Activated naive CD4-positive, alpha-beta T cell treated with Interleukin-2 at 50 U/mL for 16 hours (primary cell): ENCODE measurements at places on chromosomes 5 and 9.

- no peak for DNase-seq
Measured at GRCh38 chr5:136269973-136270372, 77.0 kb upstream of the SMIM32 start.

- DNase-seq: no peak
Measured at GRCh38 chr9:132014218-132014805, 65.4 kb downstream of the MED27 start.

GRCh38 chr5:115319007-115319406 is 22.6 kb upstream of the CCDC112 start:
- no peak for DNase-seq

DNA sequence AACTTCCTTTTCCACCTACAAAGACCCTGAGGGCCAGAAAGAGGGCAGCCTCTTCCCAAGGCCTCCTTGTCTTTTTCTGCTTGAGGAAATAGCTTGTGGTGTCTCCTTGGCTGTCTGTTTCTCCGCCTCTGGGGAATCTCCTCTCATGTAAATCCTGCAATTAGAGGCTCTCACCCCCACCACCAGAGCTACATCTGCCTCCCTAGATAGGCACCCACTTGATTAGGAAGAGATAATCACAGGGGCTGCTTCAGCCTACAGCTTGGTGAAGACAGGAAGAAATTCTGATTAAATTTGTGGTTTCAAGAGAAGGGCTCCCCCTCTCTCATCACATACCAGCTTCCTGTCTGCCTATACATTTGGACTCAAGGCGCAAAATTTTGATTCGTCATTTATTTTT is 75.6 kb downstream of the TLR4 start:
- no peak for DNase-seq

- no peak for DNase-seq
Measured at GRCh38 chr5:7849681-7850394, 1.1 kb downstream of the CFAP90 start.

DNA sequence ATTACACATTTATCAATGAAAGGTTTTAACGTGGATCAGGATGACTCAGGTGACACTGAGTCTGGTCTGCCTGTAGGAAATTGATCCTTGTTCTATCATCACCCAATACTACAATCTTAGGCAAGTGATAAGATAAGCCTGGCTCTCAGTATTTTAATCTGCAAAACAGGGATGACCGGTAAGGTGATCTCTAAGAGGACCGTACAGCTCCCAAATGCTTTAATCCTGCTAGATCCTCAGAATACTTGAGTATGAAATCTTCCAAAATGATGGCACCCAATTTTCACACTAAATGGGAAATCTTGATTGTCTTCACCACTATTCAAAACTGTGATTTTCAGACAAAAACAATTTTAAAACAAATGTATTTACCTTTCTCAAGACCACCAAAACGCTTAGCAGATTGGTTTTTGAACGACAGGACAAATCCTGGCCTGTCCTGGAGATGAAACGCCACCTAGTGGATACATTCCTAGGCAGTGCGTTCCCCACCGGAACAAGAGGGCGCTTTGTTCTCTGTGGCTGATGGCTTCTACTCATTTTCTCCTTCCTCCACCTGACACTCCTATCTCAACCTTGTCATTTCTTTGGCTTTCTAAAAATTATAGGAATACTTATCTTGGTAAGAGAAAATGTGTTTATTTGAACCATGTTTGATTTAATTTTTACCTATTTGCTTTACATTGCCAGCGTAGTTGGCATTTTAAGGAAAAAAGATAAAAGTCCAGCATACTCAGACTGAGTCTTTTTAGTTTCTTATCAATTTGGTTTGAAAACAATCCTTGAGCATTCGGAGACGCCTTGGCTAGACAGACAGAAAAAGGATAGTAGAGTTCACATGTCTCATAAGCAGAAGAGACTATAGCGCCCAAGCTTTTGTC is 41.2 kb upstream of the VCAN start:
- peak; percentile 53 for DNase-seq

- DNase-seq: no peak
Measured at GRCh38 chr5:665541-665955, 27.6 kb downstream of the TPPP start.

DNA sequence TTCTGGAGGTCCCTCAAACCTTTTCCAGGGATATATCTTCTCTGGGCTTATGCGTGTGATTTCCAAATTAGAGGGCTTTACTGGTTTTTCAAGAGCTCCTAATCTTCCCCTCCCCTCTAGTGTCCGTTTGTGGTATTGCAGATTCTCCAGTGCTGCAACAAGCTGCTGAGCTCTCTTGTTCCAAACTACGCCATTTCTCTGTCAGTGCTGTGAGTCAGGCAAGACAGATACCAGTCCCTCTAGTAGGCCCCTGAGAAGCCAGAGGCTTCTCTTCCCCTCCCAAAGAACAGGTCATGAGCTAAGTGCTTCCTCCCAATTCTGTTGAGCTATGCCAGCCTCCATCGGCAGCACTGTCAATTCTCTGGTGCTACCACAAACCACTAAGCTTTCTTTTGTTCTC is 149.5 kb downstream of the FANCC start:
- peak; percentile 59 for DNase-seq

- no peak for DNase-seq
Measured at GRCh38 chr9:110890416-110890815, 147.9 kb downstream of the LPAR1 start.

GRCh38 chr5:69341520-69342161 is 9.0 kb upstream of the CCDC125 start:
- DNase-seq: no peak

DNA sequence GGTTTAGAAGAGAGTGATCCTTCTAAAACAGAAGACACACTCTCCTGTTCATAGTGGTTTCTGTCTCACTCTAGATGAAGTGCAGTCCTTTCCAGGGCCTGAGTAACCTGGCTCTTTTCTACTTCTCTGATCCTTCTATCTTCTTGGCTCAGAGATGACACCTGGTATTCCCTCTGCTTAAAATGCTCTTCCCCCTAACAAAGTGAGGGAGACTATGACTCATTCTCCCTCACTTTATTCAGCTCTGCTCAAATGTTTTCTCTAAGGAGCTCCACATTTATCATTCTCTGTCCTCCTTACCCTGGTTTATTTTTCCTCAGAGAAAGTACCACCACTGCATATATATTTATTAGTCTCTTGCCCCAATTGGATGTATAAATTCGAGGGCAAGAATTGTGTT is 24.6 kb downstream of the TUT7 start:
- no peak for DNase-seq

DNA sequence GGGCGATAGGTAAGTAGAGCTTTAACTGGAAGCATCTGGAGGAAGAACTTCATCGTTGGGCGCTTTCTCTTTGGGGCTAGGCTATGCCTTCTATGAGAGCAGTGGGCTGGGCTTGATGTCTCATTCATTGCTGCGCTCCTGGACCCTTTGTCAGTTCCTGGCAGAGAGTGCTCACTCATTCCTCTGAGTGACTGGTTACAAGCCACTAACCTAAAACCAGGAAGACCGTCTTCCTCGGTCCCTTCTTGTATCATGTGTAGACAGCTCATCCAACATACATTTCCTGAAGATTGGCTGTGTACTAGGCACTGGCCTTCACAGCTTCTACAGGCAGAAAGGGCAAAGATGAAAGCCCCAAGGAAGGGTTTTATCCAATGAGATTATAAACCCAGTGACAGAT is 6.4 kb downstream of the SWI5 start:
- no peak for DNase-seq

GRCh38 chr9:91803151-91803940 is 146.7 kb downstream of the ROR2 start:
- no peak for DNase-seq

- DNase-seq: no peak
Measured at GRCh38 chr5:173325091-173325698, 3.0 kb downstream of the STC2 start.

GRCh38 chr9:74503666-74504065 is 6.5 kb downstream of the RORB start:
- no peak for DNase-seq

DNA sequence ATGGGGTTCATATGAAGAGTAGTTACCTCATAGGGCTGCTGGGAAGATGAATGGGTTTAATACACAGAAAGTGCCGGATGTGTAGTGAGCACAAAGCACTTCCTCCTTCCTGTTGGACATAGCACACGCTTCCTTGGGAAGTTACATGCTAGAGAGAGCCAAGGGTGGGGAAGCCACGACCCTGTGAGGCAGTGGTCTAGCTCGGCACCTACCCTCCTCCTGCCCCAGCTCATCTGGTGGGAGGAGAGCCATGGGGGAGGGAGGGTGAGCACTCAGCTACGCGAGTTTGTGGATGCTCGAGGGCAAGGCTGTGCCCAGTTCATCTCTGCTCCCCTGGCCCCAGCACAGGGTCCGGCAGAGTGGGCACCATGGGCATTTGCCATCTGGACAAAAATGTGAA is 43.6 kb upstream of the NEK6 start:
- no peak for DNase-seq

GRCh38 chr5:54645882-54646355 is 128.4 kb downstream of the SNX18 start:
- no peak for DNase-seq

- no peak for DNase-seq
Measured at GRCh38 chr9:80538976-80539375, 967.2 kb downstream of the TLE4 start.

GRCh38 chr9:86637515-86637914 is 283.3 kb upstream of the TUT7 start:
- DNase-seq: no peak

- DNase-seq: no peak
Measured at GRCh38 chr5:82594097-82594496, 315.9 kb upstream of the RPS23 start.

GRCh38 chr5:178563621-178564020 is 26.6 kb downstream of the COL23A1 start:
- no peak for DNase-seq

DNA sequence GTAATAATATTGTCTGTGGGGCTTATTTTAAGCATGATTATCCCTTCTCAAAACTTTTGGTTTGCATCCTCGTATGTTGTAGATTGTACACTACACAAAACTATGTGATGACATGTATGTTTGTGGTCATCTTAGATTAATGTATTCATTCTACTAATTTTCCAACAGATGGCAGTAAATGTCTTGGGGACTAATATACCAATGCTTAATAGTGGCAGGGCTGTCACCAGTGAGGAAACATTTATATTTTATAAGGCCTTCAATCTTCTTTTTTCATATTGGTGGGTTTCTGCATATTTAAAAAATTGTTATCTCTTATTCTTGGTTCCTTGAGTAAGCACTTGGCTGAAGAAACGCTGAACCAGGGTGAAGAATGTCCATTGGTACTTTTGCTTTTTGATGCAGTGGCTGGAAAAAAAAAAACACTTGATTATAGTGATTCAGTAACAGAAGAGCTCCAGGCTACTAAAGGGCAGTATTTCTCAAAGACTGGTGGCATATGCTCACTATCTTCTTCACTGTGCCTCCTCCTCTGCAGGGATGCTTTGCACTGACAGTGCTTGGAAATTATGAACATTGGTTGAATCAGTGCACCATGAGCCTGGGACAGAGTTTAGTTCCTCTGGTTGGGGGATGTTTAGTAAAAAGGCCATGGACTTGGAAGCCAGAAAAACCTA is 530.3 kb downstream of the RASEF start:
- no peak for DNase-seq

- no peak for DNase-seq
Measured at GRCh38 chr5:38400365-38400764, 142.0 kb downstream of the EGFLAM start.

DNA sequence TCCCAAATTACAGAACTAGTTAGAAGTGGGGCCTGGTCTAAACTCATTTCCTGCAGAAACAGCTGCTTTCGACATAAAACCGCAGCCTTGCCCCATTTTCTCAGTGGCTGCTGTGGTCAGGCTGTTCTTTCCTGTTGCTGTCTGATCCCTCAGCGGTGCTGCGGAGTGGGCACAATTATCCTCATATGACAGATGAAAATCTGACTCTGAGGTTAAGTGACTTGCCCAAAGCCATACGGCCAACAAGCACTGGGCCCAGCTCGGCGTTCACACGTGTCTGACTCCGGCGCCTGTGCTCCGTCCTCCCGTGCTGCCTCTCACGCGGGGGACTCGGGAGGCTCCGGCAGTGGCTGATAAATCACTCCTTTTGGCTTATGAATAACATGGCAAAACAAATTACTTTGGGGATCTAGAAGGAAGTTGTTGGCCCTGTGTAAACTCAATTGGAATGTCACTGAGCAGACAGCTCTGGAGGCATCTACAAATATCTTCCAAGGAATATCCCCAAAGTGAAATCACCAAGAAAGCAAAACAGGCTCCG is 142.6 kb upstream of the LMX1B start:
- peak; percentile 80 for DNase-seq

DNA sequence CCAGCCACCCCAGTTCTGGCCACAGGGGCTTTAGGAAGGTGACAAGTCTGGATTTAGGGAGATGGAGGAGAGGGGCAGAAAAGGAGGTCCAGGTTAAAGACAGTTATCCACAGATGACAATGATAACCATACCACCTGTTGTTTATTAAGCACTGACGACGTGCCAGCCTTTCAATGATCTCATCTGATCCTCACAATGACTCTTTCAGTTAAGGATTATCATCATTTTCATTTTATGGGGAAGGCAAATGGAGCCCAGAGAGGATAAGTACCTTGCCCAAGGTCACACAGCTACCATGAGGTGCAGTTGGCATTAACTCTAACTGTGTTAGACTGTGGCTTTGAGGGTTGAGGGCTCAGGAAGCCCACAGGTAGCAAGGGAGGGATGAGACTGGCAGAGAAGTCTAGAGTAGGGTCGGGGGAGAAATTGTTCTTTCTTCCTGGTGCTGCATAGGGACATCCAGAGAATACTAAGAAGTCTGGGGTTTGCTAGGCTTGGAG is 21.5 kb upstream of the JADE2 start:
- DNase-seq: no peak

DNA sequence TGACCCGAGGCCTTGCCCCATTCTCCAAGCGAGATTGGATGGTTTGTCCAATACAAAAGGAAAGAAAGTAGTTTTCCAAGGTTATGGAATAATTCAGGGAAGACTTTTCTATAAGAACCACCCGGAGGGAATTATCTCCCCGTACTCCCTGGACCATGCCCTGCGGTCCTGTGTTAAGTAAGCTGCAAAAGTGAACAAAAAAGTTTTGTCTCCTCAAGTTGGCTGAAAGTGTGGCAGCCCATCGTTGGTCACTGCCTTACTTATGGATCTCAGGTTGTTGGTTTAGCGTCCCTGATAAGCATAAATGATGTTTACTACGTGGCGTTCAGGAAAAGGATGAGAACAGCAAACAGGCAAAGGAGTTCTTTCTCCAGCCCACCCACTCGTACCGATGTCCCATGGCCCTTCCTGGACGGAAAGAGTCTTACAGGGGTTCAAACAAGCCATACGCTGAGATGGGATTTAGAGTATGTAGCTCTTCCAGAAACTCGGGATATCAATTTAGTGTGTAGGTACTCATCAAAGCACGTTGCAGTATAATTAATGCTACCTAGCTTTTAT is 413 bp upstream of the AUH start:
- DNase-seq: peak; percentile 9
